ENCODE measurements at places on chromosomes 4 and X. TPM values are rescaled to one million over a fixed set of nuclear protein-coding genes. Genes with fewer than 3 reads are reported as not detected.

GRCh38 chr4:93540562-93540961 is 288.0 kb upstream of the ATOH1 start:
- no peak for ATAC-seq

GRCh38 chr4:176774852-176775251 is 17.9 kb downstream of the VEGFC start:
- ATAC-seq, result no peak

DNA sequence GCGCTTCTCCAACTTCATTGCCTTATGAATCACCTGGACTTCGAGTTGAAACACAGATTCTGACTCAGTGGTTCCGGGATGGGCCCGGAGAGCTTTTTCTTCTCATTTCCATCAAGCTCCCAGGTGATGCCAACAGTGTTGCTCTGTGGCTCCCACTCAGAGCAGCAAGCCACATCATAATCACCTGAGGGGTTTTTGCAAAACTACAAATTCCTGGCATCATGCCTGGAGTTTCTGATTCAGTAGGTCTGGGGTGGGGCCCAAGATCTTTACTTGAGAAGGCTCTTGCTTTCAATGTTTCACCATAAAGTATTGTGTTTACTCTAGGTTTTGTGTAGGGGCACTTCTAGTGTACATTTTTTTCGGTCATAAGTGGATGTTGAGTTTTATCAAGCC is 7.0 kb downstream of the MTM1 start:
- ATAC-seq, result no peak

DNA sequence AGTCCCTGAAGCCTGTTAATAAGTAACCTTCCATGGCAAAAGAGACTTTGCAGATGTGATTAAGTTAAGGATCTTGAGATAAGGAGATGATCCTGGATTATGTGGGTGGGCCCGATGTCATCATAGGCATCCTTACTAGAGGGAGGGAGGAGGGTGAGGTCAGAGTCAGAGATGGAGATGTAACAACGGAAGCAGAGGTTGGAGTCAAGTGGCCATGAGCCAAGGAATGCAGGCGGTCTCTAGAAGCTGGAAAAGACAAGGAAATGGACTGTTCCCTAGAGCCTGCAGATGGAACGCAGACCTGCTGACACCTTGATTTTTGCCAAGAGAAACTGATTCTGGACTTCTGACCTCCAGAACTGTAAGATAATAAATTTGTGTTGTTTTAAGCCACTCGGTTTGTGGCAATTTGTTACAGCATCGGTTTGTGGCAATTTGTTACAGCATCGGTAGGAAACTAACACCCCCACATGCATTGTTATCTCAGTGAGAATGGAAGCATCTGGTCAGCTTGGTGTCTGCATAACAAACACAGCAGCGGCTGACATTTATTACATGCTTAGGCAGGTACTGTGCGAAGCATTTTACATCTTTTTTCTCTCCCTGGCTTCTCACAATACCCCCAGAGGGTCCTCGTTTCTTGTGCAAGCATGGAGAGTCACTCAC is 55.6 kb downstream of the CLDN34 start:
- ATAC-seq, result peak; percentile 69

DNA sequence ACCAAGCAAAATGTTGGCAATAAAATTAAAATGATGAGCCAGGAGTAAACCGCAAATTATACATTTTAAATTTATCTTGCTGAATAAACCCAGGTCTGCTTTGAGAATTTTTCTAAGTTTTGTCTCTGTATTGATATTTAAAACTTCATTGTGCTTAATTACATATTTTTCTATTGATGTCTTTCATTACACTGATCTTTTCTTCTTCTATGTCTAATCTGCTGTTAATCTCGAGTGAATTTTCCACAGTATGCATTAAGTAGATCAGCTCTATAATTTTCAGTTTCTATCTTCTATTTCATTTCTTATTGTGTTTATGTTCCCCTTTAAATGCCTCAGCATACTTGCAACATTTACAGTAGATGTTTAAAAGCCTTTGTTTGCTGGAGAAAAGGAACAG is 918.7 kb downstream of the FAT4 start:
- no peak for ATAC-seq

- peak; percentile 27 for ATAC-seq
Observed at GRCh38 chrX:16848541-16848940, 21.6 kb downstream of the RBBP7 start.

DNA sequence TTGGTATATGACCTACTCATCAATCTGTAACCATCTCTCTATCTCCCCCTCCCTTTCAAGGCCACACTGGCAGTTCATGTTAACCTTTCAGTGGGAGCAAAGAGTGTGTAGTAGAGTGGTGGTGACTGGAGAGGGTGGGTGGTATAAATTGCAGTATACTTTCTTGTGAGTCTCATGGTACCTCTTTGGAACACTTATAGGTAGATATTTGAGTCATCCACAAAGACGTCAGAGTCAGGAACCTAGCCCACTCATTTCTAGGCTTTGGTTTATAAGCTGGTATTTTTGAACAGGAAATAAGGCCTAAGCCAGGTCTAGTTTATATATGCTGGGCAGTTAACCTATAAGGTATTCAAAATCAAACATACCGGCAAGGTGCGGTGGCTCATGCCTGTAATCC is 36.3 kb downstream of the RLIM start:
- no peak for ATAC-seq

GRCh38 chrX:86263526-86263925 is 115.3 kb downstream of the DACH2 start:
- ATAC-seq, result no peak

GRCh38 chr4:123217664-123218063 is 178.9 kb upstream of the SPRY1 start:
- no peak for ATAC-seq

GRCh38 chr4:72770708-72771107 is 201.7 kb upstream of the ADAMTS3 start:
- ATAC-seq, result no peak

- ATAC-seq, result no peak
Observed at GRCh38 chrX:10513974-10514373, 106.4 kb downstream of the MID1 start.

GRCh38 chr4:15765910-15766697 is 12.0 kb upstream of the CD38 start:
- no peak for ATAC-seq

- no peak for ATAC-seq
Observed at GRCh38 chrX:118528071-118528737, 32.6 kb downstream of the DOCK11 start.

DNA sequence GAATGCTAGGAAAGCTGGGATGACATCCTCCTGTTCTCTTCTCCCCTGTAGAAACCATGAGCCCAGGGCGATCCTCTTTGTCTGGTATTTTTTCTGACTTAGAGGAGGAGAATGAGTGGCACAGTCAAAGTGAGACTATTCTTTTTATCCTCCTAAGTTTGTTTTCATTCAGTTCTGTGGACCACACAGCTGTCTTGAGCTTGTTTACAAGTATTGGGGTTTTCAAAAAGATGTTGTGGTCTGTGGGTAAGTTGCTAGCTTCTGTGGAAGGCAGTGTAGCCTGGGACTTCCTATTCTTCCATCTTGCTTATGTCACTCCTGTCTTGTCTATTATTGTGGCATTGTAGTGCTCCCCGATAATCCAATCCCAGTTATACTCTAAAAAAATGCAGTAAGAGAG is 223.0 kb downstream of the PAPSS1 start:
- no peak for ATAC-seq

- ATAC-seq, result no peak
Observed at GRCh38 chrX:12567857-12568256, 223.4 kb upstream of the PRPS2 start.

- ATAC-seq, result no peak
Observed at GRCh38 chr4:146857298-146857697, 88.4 kb downstream of the TTC29 start.

The RAB39B gene
- 0.54 TPM for total RNA-seq

The FAAH2 gene
- 0.62 TPM for total RNA-seq

The MAGEE1 gene
- 1.6 TPM for total RNA-seq

The PFKFB1 gene
- 0.15 TPM for total RNA-seq

The USP38 gene
- total RNA-seq, result 24.2 TPM

The SORBS2 gene
- 666 TPM for total RNA-seq
